ENCODE measurements at places on chromosomes 11 and 22.

GRCh38 chr11:89355646-89356045 lies 135.5 kb downstream of the NOX4 start:
- DNase-seq = no peak

GRCh38 chr11:34647532-34647931 lies 26.6 kb downstream of the EHF start:
- DNase-seq = no peak

- no peak for DNase-seq
Observed at GRCh38 chr11:3879967-3880542, 24.6 kb downstream of the STIM1 start.

- DNase-seq = no peak
Observed at GRCh38 chr22:37310075-37310606, 27.8 kb downstream of the CYTH4 start.

- no peak for DNase-seq
Observed at GRCh38 chr11:115502636-115503082, 1.6 kb downstream of the CADM1 start.

All from stimulated activated CD4-positive, alpha-beta T cell treated with anti-CD3 and anti-CD28 coated beads, Interleukin-1b, Interleukin-23, amount 100 ng/mL, for 24 hours (primary cell).